H54 (cell line): ENCODE measurements at places on chromosomes 3 and 15.

DNA sequence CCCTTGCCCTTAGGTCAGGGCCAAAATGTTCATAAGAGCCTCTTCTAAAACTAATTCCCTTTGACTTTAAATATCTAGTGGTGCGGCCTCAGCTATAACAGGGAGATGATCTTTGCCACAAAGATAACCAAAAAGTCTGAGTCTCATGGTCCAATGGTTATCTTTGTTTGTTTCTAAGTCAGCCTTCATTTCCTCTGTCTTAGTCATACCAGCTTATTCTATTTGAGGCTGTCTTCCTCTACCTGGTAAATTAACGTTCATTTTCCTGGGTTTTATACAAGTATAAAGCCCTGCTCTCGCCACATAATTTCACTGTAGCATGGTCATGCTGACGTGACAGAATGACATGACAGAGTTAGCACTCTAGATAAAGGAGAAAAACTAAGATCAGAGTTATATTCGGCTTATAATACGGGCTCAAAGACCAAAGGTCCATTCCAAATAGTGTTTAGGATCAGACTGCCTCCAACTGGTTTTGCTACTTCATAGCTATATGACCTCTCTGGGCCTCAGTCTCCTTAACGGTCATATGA is 18.4 kb downstream of the ZNF860 start:
- DNase-seq: no peak

- DNase-seq: no peak
Measured at GRCh38 chr3:120560304-120561250, 35.6 kb upstream of the NDUFB4 start.

DNA sequence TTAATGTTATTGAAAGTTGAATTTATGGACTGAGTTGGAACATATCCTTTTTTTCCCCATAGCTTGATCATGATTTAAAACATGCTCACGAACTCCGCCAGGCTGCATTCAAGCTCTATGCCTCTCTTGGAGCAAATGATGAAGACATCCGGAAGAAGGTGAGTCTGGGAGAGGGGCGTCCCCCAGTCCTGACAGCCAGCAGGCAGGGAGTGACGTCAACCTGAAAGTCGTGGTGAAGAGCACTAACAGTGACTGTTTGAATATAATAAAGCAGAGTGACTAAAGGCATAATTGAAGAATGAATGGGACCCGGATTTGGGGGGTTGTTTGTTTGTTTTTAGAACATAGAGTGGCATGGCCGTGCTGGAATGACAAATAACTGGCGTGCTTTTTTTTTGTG is 57.9 kb downstream of the ARMC8 start:
- DNase-seq: no peak

- no peak for DNase-seq
Measured at GRCh38 chr3:114378760-114379159, 84.9 kb downstream of the TIGIT start.

- DNase-seq: no peak
Measured at GRCh38 chr3:149460117-149460516, 14.4 kb upstream of the TM4SF4 start.

DNA sequence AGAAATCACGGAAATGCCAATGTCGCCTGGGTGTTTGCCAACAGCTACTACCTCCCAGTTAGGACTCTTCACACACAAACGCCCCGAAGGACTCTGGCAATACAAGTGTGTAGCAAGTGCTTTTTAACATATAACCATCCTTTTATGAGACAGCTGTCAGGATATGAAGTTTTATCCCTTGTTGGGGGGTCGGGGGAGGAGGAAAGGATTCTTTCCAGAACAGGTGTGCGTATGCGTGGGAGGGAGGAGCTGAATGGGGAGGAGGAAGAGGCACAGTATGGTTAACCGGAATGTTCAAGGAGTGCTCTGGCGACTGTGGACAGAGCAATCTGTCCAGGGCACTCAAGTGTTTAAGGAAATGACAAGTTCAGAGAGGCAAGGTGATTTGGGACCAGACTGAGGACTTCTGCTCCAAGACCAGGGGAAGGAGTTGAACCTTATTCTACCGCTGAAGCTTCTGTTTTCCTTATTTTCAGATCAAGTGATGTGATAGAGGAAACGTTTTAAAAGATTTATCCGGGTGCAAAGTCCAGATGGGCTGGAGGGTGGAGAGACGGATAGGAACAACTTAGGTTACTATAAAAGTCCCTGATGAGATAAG is 1.3 kb downstream of the TSPAN3 start:
- no peak for DNase-seq

- DNase-seq: no peak
Measured at GRCh38 chr3:196423044-196423781, 9.0 kb downstream of the UBXN7 start.

DNA sequence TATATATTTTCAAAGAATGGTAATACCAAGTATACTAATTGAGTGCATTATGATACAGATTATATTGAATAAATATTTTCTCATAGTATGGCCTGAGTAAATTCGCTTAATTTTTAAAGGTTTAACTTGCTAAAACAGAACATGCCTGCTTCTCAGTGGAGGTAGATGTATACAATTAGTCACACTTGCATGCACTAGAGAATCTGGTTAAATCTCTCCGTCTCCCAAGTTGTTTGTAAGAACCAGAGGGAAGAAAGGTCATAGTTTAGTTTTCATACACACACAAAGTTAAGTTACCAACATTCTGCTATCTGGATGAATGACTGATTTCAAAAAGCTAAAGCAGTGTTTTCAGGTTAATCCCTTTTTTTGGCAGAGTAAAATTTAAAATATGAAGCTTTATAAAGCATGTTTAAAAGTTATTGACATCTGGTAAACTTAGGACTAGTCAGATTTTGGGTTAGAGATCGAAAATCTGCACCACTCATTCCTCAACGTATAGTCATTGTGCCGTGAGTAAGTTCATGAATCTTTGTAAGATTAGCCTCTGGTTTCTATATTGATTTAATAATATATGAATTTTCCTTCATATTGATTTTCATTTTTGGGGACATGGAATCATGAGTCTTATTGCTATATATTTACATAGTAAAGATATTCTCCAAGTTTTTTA is 117.6 kb upstream of the SAMMSON start:
- DNase-seq: no peak

DNA sequence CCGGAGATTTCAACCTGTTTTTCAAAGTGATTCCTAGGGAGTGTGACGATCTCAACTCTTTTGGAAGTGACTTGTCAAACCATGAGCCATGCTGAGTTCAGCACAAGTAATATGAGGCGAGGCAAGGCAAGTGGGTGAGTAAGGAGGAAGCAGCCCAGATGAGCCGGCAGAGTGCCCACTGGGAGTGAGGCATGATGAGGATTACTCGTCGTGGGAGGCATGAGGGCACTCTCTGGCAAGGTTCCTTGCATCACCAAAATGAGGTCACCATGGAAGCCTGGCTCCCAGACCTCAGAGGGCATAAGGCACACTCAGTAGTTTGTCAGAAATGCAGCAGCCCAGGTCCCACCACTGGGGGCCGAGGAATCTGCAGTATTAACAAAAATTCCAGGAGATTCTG is 636.1 kb downstream of the MAGI1 start:
- DNase-seq: peak; percentile 88

- DNase-seq: no peak
Measured at GRCh38 chr15:90058775-90059174, 43.5 kb downstream of the IDH2 start.

DNA sequence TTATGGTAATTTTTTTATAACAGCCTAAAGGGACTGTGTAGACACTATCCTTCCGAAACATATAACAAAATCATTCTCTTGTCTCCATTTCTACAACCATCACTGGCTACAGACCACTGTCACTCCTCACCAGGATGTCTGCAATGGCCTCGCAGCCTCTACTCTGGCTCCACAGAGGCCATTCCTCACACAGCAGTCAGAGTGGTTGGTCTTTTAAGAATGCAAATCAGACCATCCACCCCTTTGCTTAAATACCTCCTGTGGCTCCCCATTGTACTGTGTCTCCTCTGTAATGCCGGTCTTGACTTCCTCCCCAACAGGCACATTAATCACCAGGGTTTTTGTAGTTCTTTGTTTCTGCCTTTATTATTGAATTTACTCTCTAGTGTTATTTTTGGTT is 344.8 kb downstream of the ERC2 start:
- DNase-seq: no peak

DNA sequence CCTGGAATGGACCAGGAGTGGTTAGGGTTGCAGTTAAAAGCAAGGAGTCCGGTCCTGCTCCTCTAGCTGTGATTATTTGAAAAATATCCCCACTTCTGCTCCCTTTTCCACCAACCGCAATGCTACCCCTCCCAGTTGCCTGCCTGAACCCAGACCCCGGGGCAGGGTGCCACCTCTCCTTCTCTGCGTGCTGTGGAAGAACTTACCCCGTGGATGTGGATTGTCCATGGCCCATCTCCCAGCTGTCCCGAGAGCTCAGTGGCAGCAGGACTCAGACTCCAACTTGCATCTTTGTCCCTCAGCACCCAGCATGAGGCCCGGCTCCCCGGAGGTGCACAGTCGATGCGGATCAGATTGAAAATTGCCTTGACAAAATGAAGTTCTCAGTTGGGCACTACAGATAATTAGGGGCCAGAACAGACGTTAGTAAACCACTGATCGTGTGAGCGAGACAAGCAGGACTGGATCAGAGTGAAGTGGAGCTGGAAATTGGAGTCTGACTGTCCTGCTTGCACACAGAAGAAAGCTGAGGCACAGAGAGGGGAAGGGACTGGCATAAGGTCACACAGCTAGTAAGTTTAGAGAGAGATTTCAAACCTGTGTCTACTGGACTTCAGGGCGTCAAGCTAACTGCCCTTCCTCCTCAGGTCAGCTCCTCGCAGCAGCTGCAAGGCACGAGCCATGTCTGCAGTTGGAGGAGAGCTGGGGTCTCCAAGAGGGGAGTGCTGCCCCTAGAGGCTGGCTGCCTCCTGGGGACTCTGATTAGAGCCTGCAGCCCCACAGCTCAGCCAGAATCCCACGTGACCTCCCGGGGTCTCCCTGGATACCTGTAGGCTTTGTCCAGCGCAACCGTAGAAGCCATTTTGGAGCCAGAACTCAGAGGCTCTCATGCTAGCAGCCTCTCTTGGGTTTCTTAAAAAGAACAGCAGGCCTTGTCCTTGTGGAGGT is 14.7 kb downstream of the SLC6A1 start:
- no peak for DNase-seq
